ENCODE measurements at places on chromosomes 5 and 9.

GRCh38 chr9:83625178-83625577 lies 2.2 kb downstream of the IDNK start:
- DNase-seq = no peak

- DNase-seq = no peak
These were observed 20.4 kb upstream of the CEP72 start for GRCh38 chr5:591746-592145.

- no peak for DNase-seq
These were observed 314.0 kb downstream of the AGTPBP1 start for GRCh38 chr9:85427772-85428171.

DNA sequence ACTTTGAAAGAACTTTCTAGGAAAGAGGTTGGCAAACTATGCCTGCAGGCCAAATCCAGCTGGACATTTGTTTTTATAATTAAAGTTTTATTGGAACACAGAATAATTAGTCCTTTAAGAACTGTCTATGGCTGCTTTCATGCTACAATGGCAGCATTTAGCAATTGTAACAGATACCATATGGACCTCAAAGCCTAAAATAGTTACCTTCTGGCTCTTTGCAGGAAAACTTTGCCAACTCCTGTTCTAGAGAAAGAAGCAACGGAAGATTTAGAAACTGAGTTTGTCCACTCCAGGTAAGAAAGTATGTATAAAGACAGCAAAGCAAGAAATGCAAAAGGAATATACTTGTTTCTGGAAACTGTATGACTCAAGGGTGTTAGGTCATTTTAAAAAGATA lies 281.7 kb upstream of the TRPM3 start:
- no peak for DNase-seq

DNA sequence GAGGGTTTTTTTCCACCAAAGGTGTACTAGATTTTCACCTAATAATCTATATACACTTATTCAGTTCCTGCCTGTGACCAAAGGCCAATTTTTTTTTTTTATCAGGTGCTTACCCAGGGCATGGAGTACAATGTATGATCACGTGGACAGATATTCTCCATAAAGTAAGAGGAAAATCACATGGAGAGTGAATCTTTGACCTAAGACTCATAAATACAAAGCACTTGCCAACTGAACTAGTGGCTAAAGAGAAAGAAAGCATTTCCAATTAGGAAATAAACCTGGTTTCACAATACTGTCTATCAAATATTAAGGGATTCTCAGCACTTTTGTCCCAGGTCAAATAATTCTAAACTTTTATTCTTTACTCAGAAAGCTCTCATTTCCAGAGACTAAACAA lies 33.0 kb upstream of the CEP120 start:
- DNase-seq = no peak

DNA sequence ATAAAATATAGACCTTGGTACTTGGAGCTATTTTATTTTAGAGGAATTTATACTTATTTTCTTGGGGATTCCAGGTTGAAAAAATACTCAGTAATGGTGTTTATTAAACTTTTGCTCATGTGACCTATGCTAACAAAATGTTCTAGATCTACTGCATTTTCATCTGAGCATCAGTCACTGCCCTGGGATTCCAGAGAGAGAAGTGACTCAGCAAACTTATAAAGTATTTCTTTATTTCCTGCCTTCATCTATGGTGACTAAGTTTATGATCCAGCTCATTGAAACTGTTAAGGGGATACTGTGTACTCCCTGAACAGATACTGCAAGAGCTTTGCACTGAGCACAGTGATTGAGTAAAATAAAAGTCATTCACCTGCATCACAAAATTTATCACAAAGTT lies 298.5 kb upstream of the CDH18 start:
- DNase-seq = peak; percentile 86

- DNase-seq = no peak
These were observed 114.1 kb downstream of the MPDZ start for GRCh38 chr9:13165236-13165945.

DNA sequence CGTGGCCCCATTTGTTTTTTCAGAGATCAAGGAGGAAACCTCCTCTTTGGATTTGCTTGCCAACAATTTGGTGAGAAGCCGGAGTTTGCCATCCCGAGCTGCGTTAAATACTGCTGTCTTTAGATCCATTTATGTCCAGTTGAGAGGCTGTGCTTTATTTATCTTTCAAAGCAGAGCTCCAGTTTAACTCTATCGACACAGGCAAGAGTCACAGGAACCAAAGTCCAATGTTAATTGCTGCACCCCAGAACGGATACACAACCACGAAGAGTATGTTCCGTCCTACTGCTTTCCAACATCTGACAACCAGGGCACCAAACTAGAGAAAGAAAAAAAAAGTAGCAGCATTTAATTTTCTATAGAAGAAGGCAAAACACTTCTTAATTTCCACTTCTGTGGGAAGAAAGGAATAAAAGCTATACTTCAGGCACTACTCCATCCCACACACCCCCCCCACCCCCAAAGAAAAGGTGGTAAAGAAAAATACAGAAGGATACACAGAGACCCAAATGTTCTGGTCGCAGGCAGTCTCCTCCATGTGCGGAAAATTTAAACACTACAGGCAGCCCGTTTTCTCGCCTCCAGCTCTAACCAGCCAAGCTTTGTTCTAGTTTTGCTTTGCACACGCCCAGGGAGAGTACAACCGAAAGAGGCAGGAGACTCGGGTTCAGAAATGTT lies 1.1 kb downstream of the FEM1C start:
- peak; percentile 67 for DNase-seq

DNA sequence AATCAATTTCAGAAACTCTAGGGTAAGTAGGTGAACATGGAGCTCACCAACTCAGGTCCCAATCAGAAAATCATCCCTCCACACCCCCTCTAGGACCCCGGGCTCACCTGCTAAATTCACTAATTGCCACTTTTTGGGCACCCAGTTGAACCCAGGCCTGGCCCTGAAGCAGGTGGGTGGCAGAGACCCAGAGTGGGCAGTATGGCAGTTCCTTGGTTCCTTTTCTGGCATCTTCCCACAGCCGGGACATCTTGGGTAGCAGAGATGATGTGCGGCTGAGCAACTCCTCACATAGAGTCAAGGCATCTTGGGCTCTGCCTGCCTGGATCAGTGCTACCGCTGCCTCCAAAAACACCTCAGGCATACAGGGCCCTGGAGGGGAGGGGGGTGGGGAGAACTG lies 2.9 kb upstream of the VCP start:
- no peak for DNase-seq

DNA sequence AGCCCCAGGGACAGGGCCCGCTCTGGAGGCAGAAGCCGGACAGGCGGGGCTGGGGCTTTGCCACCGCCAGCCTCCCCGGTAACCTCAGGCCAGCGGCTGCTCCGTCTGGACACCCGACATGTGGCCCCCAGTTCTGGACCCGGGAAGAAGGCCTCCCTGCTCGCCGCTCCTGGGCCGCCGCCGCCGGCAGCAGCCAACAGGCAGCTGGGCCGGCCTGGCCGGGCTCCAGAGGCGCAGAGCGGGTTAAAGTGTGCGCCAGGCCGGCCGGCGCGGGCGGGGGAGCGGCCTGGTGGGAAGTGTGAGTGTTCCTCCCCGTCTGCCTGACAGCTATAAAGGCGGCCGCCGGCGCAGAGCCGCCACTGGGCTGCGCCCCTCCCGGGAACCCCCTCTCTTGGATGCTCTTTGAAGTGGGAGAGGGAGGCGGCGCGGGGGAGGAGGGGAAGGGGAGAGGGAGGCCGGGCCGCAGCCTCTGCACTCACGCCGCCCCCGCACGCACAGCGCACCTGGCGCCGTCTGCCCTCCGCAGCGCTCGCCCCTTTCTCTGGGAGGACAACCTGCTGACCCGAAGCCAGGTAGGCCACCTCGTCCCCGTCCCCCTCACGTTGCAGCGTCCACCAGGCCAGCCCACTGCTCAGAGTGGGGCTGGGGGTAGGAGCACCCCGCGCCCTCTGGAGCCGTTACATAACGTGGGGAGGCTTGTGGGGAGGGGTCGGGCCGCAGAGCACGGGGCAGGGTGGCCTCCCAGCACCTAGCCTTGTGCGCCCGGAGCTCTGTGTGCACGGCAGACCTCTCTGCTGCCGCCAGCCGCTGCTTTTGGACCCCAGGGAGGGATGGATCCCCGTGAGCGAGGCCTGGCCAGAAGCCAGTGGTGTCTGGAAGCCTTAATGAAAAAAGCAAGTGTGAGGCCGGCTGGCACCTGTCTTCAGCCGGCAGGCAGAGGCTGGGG lies at the start of gene ADAMTSL2:
TSS of gene ADAMTSL2 (plus strand) at position 359 of the 946 bp plus-strand sequence. CDS start 2,009 bp downstream, outside the sequence.
- DNase-seq = peak; percentile 63

GRCh38 chr9:117782931-117783788 lies 79.0 kb downstream of the TLR4 start:
- peak; percentile 89 for DNase-seq

DNA sequence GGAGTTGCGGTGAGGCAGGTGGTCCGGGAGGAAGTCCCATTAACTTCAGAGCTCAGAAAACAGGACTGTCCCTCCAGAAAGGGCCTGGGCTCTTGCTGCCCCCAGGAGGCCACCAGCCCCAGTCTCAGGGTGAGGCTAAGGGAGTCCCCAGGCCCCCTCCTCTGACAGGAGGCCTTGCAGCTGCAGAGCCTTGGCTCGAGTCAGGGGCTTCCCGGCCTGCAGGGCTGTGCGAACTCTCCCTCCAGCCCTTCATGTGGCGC lies 3.2 kb upstream of the STPG3 start:
- no peak for DNase-seq

GRCh38 chr9:114454652-114455051 lies 50.6 kb downstream of the WHRN start:
- DNase-seq = no peak

DNA sequence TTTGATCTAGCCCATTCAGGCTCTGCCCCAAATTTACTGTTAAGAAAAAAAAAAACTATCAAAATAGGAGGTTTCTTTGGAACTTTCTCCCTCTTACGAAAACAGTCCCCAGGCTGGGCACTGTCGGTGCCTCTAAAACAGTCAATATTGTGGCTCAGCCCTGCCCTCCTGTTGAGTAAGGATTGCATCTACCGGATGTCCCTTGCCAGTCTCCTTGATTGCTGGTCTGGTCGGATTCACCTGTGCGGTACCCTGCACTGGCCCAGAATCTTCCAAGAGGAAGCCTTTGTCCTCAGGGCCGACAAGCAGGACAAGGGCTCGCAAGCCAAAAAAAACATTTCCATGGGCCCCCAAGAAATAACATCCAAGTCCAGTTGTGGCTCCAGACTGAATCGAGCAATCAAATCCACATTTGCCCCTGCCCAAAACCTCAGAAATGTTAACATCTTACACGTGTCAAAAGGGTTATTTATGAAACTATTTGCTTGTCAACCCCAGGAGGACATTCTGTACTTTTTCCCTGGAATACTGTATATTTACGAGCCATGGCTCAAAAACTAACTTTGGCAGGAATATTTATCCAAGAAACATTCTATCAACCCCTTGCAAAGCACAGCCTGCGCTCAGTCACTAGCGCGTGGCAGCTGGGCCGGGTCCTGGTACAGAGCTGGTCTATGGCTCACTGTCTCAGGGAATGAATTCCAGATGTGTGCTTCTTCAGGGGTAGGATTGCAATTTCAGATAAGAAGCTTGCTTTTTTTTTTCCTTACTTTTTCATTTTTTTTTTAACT lies 129.2 kb upstream of the ADRA1B start:
- DNase-seq = peak; percentile 31

DNA sequence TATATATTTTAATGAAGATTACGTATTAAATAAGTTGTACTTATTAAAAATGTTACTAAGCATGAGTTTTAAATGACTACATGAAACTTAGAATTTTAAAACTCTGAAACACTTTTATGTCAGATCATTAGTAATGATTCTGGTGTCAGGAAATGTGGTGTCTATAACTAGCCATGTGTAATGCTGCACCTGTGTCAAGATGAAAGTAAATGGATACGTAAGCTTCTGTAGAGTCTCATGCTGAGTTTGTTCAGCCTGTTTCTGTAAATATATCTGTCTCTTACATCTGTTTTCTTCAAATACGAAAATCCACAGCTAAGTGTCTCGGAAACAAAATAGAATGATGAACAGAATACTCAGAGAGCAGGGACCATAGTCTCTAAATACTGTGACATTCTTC lies 278.0 kb upstream of the SMC2 start:
- no peak for DNase-seq

DNA sequence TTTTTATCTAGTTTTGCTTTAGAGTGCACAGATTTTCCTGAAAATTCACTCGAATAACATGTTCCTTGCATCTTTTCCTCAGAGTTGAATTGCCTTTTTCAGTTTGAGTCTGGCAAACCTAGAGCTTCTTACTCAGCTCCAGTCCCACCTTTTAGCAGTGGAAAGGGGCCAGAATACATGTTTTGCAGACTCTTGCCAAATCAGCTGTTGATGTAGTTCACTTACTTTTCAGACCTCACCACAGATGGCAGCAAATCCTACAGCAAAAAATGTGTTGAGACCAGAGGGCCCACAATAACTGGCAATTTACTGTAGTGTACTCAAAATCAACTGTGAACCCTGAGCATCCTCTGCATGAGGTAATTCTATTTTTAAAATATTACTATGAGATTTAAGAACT lies 545.2 kb upstream of the ACO1 start:
- DNase-seq = no peak

DNA sequence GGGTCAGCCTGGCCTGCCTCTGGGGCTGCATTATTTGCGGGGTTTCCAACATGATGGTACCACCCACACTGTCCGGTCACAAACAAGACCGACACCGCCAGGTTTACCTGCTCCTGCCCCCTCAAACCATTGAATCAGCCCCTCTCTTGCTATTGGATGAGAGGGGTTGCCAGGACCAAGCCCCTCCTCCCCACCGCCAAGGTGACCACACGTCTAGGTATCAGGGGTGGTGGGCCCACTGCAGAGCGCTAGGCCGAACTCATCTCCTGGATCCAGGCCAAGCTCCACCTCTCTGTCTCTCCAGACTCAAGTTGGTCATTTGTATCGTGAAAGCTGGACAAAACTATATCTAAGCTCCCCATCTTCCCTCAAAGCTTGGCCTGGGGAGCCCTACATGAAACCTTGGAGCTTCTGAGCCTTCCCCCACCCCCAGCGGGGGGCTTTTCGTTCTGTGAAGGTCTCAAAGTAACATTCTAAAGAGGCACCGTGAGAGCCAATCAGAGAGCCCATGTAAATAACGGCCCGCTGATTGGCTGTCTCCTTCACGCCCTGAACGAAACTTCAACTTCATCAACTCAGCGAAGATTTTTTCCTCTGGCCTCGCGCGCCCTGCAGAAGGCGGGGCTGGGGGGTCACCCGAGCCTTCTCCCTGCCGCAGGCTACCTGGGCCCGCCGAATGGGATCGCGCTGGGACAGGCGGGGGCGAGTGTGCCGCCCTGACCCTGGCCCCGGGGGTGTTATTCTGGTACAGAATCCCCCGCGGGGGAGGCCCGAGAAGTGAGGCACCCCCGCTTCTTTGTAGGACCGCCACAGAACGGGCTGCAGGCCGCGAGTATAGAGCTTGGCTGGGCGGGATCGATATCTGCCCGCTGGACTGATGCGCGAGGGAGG lies 49.6 kb upstream of the PSD2 start:
- DNase-seq = peak; percentile 80
